ENCODE measurements at places on chromosomes 16 and 17.

DNA sequence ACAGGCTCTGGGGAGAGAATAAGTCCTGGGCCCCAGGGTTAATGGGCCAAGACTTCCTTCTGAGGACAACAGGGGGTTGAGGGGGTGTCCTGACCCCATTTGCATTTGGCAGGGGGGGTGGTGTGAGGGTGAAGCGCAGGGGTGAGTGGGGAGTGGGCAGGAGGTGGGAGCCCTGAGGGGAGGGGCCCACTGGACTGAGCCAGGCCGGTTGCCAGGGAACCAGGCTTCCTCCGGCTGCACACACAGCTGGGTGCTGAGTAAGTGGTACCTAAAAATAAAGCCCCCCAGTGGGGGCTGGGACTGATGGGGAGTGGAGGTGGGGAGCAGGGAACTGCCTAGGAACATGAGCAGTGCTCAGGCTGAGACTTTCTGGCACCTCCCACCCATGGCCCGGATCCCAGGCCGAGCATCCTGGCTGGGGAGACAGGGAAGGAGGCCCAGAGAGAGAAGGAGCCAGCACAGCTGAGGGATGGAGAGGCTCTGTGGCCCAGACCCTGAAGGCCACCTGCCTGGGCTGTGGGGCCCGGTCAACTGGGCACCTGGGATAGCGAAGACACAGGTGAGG lies 7.5 kb upstream of the RASD1 start:
- no peak for DNase-seq

GRCh38 chr16:1337486-1337885 lies 4.0 kb downstream of the BAIAP3 start:
- no peak for DNase-seq

DNA sequence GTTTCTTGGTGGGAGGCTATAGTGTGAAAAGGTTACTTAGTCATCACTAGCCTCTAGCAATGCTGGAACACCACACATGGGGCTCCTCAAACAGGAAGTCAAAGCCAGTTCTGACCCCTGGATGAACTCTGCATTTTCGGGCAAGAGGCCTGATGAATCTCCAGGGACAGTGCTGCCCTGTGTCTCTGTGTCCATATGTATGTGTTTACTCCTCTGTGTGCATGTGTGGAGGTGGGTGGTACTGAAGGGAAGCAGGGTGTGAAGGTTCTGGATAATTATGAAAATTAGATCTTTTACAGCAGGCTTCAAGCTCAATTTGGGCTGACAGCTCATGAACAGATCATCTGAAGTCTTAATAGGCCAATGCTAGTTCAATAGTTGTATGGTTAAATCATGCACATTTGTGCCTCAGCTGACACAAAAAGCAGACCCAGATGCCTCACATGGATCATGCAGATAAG lies 133.6 kb downstream of the SNX11 start:
- DNase-seq = no peak

DNA sequence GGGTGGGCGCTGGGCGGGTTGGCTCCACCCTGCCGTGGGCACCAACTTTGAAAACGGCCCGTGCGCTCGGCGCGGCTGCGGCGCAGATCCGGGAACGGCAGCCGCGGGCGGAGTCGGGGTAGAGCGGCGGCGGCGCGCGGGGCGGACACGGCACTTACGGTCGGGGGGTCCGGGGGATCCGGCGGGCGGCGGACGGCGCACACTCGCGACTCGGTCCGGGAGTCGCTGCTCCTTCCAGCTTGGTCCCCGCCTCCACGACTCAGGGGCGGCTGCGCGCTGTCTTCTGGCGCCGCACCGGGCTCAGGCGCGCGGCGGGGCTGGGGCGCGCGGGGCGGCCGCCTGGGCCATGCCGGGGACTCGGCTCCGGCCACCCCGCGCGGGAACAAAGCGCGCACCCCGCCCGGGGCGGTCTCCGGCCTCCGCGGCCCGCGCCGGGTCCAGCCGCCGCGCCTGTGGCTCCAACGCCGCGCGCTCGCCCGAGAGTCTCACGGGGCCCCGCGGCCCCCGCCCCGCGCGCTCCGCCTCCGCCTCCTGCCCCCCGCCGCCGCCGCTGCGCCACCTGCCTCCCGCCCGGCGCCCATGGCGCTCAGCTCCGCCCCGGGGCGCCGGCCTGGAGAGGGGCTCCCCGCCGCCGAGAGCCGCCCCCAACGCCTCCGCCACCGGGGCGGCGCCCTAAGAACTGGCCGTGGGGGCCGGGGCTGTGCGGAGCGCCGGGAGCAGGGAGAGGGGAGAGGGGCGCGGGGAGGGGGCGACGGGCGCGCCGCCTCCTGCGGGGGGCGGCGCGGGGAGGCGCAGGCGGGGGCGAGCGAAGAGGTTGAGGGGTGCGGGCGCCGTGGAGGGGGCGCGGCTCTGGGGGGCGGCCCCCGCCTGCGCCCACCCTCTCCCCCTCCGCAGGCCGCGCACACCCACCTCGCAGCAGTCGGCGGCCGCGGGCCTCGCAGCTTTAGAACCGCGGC lies 35.9 kb downstream of the CBFA2T3 start:
- no peak for DNase-seq

GRCh38 chr17:58520843-58521430 lies 6.5 kb upstream of the MTMR4 start:
- no peak for DNase-seq

DNA sequence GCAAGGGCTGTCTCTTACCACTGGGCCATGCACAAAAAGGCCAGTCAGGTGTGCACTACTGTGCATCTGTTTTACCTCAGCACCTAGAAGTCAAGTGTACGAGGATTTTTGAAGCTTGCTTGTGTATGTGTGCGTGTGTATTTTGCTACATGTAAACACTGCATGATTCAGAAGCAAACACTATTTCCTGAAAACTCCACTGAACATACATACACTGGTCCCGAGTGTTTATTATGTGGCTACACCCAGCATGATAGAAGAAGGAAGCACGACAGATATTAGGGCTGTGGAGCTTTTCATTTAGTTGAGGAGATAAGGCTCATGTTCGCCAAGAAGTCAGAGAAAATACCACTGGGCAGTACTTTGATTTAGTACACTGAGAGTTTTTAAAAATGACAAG lies 89.2 kb downstream of the ZZEF1 start:
- DNase-seq = no peak

- DNase-seq = no peak
Measured at GRCh38 chr17:55271223-55271571, 6.4 kb downstream of the HLF start.

GRCh38 chr17:49187301-49187700 lies 23.1 kb downstream of the GNGT2 start:
- no peak for DNase-seq

DNA sequence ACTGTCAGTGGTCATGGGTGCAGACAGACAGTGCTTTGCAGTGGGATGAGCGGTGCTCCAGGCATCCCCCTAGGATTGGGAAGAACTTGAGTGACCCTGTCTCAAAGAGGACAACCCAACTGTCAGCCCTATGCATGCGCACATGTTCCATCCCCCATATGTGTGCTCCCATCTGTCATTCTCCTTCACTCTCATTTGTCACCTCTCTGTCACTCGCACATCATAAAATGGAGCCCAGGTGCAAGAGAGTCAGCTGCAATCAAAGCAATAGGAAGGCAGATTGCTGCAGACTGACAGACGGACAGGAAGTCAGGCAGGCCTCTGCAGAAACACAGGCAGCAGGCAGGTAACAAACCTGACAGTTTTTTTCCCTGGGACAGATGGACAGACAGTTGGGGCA lies 101.8 kb upstream of the CCL1 start:
- no peak for DNase-seq

- no peak for DNase-seq
Measured at GRCh38 chr16:25692351-25692741, 587 bp downstream of the HS3ST4 start.

- no peak for DNase-seq
Measured at GRCh38 chr17:40915199-40915661, 22.2 kb downstream of the KRT23 start.

GRCh38 chr17:59093702-59094231 lies 12.9 kb downstream of the TRIM37 start:
- DNase-seq = no peak

GRCh38 chr16:24577167-24577566 lies 37.8 kb downstream of the RBBP6 start:
- DNase-seq = no peak

DNA sequence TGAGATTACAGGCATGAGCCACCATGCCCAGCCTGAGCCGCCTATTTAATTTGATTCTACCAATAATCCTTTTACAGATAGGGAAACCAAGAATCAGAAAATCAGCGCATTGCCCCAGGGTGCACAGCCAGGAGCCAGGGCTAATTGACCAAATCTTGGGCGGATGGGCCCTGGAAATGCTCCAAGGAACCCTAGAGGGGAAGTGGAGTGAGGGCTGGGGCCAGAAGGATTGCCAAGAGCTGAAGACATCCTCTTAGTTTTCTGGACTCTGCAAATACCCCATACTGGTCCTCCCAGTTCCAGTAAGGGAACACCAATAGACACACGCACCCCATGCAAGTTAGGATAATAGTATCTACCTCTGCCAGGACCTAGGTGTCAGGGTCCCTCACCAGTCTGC lies 3.8 kb downstream of the FHOD1 start:
- DNase-seq = no peak

DNA sequence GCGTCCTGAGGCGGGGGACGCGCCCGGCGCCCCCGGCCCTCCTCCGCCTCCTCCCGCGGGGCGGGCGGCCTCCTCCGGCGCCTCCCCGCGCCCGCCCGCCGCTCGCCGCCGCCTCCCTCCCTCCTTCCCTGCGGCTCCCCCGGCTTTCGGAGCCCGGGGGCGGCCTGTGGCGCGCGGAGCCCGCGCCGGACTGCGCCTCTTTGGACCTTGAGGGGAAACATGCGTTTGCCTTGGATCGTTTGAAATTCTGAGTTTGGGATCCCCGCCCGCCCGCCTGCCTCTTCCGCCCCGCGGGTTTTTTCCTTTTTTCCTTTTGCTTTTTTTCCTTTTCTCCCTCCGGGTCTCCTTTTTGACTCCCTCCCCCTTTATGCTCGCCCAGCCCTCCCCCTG lies 390 bp downstream of the ZNRF1 start:
- DNase-seq = no peak

DNA sequence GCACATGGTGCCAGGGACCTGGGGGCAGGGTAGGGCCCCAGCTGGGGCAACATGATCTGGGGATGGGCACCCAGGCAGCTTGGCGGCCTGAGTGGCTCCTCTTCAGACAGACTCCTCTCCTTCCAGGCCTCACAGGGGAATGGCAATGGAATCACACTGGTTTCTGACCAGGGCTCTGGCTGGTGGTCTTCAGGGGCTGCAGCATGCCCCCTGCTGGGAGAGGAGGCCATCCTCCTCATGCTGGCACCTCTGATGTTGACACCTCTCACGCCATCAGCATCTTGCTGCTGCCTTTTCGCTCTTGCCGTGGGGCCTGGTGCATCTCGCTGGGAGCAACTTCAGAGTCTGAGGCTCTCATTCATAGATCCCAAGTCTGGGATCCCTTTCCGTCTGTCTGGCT lies 11.2 kb upstream of the GFOD2 start:
- no peak for DNase-seq

DNA sequence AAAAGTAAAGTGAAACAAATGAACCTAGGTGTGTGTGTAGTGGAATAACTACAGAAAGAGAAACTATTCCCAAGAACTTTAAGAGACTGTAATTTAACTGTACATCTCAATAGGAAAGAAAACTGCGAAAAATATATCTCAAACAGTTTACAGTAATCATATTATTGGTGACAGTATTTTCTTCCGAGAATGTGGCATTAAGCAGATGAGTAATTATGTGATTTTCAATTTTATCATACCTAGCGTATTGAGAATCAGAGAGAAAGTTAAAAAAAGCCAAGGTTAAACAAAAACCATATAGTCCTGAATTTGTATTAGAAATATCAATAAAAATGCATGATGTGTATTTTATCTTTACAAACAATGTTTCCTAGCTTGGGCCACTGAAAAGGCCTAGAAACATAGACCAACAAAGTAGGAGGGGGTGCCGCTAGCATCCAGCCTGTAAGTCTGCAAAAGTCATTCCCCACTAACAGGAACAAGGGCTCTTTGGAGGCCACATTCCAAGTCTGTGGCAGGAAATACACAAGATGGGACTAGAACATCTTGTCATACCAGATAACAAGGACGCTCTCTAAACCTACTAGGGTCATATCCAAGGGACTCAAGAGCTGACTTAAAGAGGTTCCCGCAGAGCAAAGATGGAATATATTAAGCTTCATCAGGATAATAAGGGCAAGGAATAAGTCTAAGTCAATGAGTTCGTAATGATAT lies 20.5 kb downstream of the RNF157 start:
- no peak for DNase-seq

DNA sequence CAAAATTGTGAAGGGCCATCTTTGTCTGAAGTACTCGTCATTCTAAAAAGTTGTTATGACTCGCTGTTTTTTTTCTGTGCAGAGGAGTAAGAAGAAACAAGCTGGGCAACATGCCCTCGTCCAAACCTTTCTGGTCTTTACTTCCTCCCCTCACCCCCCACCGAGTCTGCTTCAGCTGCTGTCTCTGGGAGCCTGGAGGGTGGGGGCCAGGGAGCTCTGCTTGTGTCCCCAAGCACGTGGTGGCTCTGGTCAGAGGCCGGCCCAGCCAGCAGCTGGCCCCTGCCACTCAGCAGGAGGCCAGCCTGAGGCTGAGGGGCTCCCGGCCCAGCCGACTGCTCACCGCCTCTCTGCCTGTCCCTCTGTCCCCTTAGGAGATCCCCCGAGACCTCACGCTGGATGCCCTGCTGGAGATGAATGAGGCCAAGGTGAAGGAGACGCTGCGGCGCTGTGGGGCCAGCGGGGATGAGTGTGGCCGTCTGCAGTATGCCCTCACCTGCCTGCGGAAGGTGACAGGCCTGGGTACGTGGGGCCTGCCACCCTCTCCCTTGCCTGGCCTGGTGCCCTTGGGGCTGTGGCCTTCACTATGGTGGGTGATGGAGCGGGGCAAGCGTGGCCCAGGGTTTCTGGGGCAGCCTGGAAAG lies 53.7 kb upstream of the LGALS9 start:
- no peak for DNase-seq

DNA sequence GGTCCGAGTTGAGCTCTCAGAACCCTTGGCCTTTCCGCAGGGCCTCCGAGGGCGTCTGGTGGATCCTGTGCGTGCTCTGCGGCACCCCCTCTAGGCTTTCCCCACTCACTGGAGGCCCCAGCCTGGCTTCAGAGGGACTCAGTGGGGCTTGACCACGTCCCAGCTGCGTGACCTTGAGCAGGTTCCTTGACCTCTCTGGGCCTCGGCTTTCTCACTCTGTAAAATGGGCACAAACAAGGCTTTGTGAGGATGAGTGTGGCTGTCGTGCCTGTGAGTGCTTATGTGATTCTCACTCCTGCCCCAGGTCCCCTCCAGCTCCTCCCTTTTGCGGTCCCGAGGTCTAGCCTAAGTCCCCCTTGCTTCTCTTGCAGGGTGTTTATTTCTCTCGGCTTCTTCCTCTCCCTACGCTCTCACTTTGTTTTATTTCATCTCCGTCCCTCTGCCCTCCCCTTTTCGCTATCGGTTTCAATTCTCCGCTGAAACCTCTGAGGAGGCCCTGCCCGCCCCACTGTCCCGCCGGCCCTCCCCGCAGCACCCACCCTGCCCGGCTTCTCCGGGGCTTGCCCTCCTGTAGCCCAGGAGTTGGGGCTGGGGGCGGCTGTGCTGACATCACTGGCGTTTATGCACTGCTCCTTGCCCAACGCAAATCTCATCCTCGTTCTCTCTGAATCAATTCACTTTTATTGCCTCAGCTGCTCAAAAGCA lies 82.3 kb upstream of the CBX4 start:
- no peak for DNase-seq
